ENCODE measurements at places on chromosomes 4 and X. TPM values are rescaled to one million over a fixed set of nuclear protein-coding genes. Genes with fewer than 3 reads are reported as not detected.

DNA sequence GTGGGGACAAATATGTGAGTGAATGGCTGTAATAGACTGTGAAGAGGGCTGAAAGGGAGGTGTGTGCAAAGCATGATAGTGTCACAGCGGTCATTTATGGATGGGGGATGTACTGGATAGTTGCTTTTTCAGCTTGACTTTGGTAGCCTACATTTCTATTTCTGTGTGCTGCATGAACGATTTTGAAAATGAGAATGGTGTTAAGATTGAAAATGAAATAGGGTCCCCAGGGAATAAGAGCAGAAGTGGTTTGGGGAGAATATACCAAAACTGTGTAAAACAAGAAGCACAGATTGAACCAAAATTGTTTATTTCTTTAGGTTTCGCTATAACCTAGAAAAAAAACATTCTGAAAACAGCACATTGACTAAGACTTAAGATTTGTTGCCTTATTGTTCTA, 58.8 kb upstream of the CLNK start:
- DNase-seq = no peak

- DNase-seq = no peak
Observed at GRCh38 chrX:121191779-121192178, 144.4 kb downstream of the GLUD2 start.

- no peak for DNase-seq
Observed at GRCh38 chr4:171142639-171143038, 670.6 kb upstream of the GALNTL6 start.

DNA sequence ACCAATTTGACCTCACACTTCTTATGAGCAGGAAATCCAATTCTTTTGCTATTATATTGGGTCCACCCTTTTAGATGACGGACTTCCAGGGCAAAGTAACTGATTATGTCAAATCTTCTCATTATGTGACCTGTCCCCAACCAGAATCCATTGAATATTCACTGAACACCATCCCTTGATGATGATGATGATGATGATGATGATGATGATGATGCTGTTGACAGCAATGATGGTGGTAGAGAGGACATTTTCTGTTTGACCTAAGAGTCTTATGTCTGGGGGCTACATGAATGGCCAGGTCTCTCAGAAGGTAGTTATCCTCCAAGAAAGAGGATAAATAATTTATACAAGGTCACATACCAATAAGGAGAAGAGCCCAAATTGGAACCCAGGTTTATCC, 5.2 kb downstream of the TCEAL8 start:
- no peak for DNase-seq

- no peak for DNase-seq
Observed at GRCh38 chr4:92599044-92599443, 295.3 kb downstream of the GRID2 start.

- no peak for DNase-seq
Observed at GRCh38 chrX:140762061-140762460, 52.5 kb downstream of the LINC00632 start.

SSX2B gene
- not detected for total RNA-seq

TNIP3 gene
- 0.47 TPM for total RNA-seq

SPANXA2 gene
- 0.68 TPM for total RNA-seq

UGT2B17 gene
- not detected for total RNA-seq

BEX5 gene
- total RNA-seq = not detected
